CD4-positive, alpha-beta T cell treated with Interferon gamma for 1 hour (primary cell): ENCODE measurements at places on chromosomes 2 and 18.
A peak's percentile ranks its signal among the peaks of the same experiment; 100 is the strongest.

- DNase-seq = no peak
These were observed 150.0 kb upstream of the AGAP1 start for GRCh38 chr2:235343869-235344268.

DNA sequence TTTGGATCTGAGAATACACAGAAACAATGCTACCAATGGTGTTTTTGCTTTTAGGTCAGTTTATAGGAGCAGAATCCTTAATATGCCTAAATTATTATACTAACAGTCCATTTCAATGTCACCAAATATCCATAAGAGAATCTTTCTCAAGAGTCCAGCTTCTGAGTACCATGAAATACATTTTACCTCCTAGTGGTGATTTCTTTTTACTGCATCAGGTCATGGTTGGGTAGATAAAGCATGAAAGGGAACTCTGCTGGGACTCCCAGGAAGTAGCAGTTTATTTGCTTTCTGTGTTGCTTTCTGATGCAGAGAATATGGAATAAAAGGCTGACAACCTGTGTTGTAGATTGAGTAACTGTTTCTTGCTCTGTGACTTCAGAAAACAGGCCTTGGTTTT, 115.6 kb downstream of the PPP1R1C start:
- DNase-seq = no peak

GRCh38 chr2:108974674-108975073, 14.3 kb downstream of the EDAR start:
- no peak for DNase-seq

GRCh38 chr18:13235421-13235831, 16.9 kb downstream of the LDLRAD4 start:
- DNase-seq = no peak

DNA sequence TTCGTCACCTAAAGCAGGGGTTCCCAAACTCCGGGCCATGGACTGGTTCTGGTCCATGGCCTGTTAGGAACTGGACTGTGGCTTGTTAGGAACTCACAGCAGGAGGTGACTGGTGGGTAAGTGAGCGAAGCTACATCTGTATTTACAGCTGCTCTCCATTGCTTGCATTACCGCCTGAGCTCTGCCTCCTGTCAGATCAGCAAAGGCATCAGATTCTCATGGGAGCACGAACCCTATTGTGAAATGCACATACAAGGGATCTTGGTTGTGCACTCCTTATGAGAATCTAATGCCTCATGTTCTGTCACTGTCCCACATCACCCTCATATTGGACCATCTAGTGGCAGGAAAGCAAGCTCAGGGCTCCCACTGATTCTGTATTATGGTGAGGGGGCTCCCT, 217.0 kb downstream of the ZFP36L2 start:
- no peak for DNase-seq

GRCh38 chr2:215027779-215028178, 110.6 kb downstream of the ABCA12 start:
- DNase-seq = no peak

- peak; percentile 16 for DNase-seq
These were observed 204.8 kb downstream of the ANAPC1 start for GRCh38 chr2:111679202-111679601.
